ENCODE measurements at places on chromosomes 16 and 17. TPM values are rescaled to one million over a fixed set of nuclear protein-coding genes. Genes with fewer than 3 reads are reported as not detected.

CNGB1 gene
- total RNA-seq, result not detected

ABR gene
- 46.8 TPM for total RNA-seq

KRT33A gene
- total RNA-seq, result not detected

DNA sequence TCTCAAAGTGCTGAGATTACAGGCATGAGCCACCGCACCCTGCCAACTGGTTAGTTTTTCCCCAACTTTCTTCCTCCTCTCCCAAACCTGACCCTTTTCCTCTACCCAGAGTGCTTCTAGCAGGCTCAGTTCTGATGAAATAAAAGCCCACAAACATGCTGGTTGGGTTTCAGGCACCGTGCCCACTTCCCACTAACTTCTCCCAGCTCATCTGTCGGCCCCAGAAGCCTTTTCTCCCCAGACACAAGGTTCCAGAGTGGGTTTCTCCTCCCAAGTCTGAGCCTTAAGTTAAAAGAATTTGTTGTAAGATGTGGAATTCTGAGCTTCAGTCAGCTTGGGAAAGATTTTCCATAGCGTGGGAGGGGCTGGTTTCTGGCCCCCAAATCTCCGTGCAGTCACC is 11.5 kb upstream of the SCN4A start:
- DNase-seq, result no peak
- no peaks in the 10 kb centered on the region for H3K36me3 ChIP-seq
- H3K4me3 ChIP-seq, result no peak overlapping the region
- peaks cover 14% of the 10 kb centered on the region for H3K4me1 ChIP-seq
- no peak overlapping the region for H3K27ac ChIP-seq
- H3K27me3 ChIP-seq, result no peaks in the 10 kb centered on the region

GRCh38 chr16:3017794-3018506 is at the start of gene CLDN6:
TSS of gene CLDN6 (minus strand) at chr16:3018183. CDS start at chr16:3016021, 2,162 bp downstream.
- H3K27me3 ChIP-seq, result no peaks in the 10 kb centered on the region
- no peak within 1 kb of the TSS for H3K27ac ChIP-seq
- no peak within 1 kb of the TSS for H3K4me3 ChIP-seq
- no peaks in the 10 kb centered on the region for H3K36me3 ChIP-seq

- H3K36me3 ChIP-seq, result no peaks in the 10 kb centered on the region
- no peaks in the 10 kb centered on the region for H3K27me3 ChIP-seq
- DNase-seq, result no peak
- no peaks in the 10 kb centered on the region for H3K4me1 ChIP-seq
Observed at GRCh38 chr17:30557916-30558685, 80.9 kb downstream of the GOSR1 start.

All from body of pancreas (tissue), 4 donors.